ENCODE measurements at places on chromosomes 7 and 10. TPM values are rescaled to one million over a fixed set of nuclear protein-coding genes. Genes with fewer than 3 reads are reported as not detected.

GRCh38 chr10:113061054-113061430 is 111.0 kb downstream of the TCF7L2 start:
- DNase-seq, result no peak

DNA sequence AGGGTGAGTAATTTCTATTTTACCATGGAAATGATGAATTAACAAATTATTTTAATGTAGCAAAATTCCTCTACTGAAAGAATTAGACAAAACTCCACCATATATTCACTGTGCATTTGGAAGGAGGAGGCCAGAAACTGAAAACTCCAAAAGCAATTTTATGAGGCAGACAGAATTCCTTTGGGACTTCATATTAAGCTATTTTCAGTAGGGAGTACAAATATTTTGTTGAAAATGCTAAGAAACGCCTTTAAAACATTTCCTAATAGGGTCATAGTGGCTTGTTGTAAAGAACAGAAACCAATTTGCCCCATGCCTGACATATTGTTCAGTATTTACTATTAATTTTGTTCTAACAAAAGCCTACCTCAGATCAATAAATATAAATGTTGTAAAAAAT is 117.8 kb downstream of the TES start:
- no peak for DNase-seq

SEMA4G gene
- 81.2 TPM for total RNA-seq

- no peak for DNase-seq
Measured at GRCh38 chr7:42070068-42070467, 166.9 kb downstream of the GLI3 start.

GRCh38 chr10:78907551-78908211 is 161.1 kb upstream of the ZMIZ1 start:
- DNase-seq, result no peak

- DNase-seq, result no peak
Measured at GRCh38 chr10:100204370-100204769, 18.5 kb upstream of the ERLIN1 start.

DNA sequence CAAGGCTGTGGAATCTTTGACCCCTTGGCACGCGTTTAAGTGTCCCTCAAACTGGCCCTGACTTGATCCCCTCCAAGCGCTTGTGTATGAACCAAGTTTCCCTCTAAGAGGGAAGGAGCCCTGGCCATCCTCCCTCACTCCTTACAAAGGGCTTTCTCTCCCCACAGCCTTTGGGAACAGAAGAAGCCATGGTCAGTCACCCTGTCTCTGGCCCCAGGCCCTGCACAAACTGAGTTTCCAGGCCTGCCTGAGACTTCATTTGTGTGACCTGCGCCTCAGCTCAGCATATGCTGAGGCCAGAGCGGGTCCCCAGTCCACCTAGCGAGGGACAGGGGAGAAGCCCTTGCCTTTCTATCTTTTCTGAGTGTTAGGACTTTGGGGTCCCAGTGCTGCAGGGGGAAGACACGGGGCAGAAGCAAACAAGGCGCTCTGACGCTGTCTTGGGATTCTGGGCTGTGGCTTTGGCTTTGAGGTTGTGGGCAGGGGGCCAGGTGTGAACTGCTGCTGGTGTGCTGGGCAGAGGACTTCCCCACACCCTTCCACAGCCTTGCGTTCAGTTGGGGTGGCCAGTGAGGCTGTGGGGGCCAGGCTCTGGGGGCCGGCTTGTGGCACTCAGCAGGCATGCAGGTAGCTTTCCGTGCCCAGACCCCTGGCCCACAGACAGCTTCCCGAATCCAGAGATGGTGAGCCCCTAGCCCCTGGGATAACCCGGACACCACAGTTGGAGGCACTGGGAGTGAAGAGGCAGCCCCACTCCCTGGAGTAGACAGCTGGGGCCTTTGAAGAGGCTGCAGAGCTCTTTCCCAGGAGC is 1.5 kb downstream of the RET start:
- DNase-seq, result no peak

GRCh38 chr10:123559823-123560092 is 106.4 kb upstream of the GPR26 start:
- DNase-seq, result no peak

MOGAT3 gene
- 6.3 TPM for total RNA-seq

DNA sequence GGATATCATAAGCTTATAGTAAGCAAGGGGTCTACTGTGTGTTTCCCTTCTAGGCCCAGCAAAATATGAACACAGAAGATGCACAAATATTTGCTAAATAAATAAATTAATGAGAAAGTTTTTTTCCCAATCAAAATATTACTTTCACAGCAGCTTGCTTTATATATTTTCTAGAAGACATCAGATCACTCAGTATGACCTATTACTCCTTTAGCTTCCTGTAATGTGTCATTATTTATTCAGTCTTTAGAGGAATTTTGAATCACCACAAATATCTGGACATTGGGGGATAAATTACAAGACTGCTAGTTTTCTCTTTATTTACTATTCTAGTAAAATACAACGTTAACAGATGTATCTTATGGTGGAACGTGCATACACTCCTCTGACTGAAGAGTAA is 765.8 kb upstream of the POM121L12 start:
- no peak for DNase-seq

Measured in Caco-2 (cell line).